AG09319 (cell line): ENCODE measurements at places on chromosomes 2 and 18.
A peak's percentile ranks its signal among the peaks of the same experiment; 100 is the strongest.

DNA sequence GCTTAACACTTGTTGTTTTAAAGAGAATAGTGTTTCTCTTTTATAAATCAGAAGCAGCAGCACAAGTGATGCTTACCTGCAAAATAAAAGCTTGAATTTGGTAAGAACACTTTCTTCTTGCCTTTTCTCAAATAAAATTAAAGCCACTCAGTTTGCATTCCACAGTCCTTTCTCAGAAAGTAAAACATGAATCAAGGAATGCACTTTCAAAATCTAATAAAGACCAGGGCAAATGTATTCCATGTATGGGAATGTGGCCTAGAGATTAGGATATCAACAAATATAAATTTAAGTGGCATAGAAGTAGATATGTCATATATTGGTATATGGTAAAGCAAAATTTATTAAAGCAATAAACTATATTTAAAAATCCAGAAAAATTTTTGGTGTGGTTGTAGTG, 352.8 kb downstream of the THSD7B start:
- DNase-seq: peak; percentile 15

GRCh38 chr18:76844144-76844543, 21.8 kb downstream of the ZNF236 start:
- no peak for DNase-seq

DNA sequence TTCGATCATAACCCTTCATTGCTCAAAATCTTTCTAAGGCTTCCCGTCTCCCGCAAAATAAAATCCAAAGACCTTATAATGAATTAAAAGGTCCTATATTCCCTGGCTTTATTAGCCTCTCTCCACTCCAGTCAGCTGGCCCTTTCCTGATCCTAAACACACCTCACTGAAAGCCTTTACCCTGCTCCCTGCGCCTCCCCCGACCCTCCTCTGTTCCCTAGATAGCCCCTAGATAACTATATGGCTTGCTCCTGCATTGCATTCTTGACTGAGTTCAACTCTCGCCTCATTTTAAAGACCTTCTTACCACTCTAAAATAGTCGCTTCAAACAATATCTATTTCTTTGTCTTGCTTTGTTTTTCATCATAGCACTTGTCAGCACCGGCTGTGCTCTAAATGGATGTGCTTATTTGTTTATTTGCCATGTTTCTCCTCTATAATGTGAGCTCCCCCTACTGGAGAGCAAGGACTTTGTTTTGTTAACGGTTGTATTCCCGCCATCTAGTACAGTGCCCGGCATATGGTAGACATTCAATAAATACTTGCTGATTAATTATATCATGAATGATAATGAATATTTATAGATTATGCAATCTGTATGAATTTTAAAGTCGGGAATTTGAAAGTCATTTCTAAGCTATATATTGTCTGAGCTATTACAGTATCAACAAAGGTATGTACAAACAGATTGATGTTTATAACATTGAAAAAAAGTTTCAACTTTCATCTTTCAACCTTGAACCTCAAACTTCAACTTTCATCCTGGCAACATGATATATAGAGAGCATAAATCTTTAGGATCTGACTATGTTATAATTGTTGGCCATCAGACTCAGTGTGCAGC, 32.4 kb upstream of the VIT start:
- peak; percentile 70 for DNase-seq

DNA sequence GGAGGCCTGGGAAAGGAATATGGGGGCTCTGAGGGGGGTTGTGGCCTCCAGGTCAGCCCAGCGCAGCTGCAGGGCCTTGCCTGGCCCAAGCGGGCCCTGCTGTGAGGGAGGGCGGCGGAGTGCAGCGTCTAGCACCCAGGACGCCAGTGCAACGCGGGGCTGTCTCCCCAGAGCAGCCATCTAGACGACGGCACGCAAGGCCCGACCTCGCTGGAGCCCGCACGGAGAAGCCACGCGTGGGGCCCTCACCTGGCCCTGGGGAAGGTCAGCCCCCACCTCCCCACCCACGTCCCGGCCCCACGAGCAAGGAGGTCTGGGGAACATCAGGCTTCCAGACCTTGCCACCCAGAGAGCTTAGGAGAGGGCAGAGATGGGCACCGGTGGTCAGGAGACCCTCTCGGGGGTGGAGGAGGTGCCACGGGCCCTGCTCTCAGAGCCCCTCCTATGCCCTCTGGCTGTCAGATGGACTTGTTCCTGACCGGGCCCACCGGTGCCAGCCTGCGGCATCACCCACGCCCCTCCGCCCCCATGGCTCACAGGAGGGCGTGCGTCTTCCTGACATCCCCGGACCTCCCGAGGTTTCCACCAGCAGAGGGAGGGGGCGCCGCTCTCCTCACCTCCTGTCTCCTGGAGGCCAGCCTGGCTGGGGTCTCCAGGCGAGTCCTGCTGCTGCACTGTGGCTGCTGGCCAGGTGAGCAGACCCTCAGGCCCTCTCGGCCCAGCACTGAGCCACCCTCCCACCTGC, 17.0 kb downstream of the GPR35 start:
- no peak for DNase-seq

GRCh38 chr2:5315512-5315911, 376.7 kb upstream of the SOX11 start:
- DNase-seq: no peak

DNA sequence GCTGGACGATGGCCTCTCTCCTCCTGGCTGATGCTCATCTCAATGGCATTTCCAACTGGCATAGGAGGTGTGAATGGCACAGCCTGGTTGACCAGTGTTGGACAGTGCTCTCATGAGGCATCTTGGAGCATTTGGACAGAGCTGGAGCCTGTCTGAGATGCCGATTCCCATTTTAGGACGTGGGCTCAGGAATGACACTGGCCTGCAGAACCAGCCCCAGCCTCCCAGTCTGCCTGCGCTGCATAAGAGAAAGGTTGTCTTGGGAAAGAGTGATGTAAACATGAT, 118.2 kb upstream of the COPS8 start:
- DNase-seq: no peak

- DNase-seq: peak; percentile 36
Measured at GRCh38 chr18:25830787-25831186, 259.6 kb downstream of the SS18 start.

DNA sequence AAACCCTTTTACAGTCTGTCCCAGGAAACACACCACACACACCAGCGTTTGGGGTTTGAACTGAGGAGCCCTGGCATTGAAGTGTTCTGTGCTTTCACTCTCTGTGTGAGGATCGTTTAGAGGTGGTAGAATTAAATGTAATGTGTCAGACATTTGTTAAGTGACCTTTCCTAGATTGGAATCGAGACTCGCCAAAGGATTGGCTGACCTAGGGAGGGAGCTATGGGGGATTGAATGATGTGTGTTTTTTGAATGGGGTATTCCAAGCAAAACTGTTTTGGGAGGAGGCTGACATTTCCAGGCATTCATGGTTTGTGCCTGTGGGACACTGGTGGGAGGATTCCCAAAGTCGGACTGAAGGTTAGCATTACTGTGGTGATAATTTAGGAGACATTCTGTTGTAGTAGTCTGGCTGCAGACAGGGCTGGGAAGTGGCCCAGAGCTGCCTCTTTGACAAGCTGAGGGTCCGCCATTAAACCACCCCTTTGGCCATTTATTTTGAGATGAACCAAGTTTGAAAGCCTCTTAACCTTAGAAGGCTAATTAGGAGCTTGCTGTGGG, 1.7 kb downstream of the MYO1B start:
- no peak for DNase-seq

DNA sequence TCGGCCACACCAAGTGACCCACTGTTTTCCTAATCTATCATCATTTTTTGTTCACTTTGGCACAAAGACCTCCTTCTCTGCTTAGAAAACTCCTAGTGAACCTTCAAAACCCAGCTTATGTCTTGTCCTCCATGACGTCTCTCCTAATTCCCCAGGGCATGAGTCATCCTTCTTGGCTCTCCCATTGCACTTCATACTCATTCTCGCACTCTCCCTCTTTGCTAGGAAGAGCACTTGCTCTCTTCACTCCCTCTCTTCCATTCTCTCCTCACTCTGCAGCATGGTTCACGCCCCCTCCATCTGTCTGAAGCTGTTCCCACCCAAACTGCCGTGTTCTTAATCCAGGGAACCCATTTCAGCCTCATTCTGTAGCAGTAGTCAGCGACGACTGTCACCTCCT, 103.9 kb downstream of the MRO start:
- DNase-seq: no peak

GRCh38 chr2:206328974-206329373, 54.5 kb downstream of the ZDBF2 start:
- DNase-seq: no peak

DNA sequence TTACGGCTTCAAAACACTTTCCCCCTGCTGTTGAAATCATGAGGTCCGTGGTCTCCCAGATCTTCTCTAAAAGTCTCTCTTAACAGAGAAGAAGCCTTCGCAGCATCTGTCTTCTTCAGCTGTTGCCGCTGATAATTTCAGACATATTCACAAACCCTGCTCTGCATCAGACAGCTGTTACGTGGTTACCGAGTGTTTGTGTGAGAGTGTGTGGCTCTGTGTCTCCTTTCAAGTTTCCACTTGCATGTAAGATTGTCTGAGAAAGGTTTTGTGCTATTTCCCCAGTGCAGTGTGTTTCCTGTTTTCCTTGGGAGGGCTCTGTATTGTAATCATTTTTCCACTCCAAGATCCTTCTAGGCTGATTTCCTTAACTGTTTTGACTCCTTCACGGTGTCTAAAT, 32.8 kb downstream of the MAIP1 start:
- DNase-seq: no peak

DNA sequence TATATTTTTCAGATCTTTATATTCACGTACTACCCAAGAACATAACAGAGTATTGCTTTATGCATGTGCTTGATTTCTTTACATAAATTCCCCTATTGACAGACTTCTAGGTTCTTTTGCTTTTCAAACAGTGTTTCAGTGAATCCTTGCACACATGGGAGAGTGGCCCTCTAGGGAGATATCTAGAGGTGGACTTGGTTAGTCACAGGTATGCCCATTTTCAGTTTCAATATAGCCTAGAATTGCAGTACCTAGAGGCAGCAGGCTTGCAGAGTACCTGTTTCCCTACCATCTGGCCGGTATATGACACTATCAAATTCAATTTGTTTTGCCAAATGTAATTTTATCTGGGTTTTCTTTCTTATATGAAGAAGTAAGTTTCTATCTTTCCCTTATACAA, 36.8 kb downstream of the EML6 start:
- no peak for DNase-seq

DNA sequence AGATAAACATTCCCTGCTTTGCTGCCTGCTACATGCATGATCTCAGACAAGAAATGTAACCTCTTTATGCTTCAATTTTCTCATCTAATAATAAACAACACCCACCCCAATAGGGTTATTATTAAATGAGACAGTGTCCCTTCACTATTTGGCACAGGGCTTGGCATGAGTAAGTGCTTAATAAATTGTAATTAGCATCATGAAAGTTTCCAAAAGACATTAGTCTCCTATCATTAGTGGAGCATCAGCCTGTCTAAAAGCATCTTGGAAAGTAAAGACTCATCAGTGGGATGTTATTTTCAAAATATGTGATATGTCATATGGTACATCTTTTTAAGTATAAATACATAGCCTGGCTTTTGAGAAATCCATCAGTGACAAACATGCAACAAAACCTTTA, 275.0 kb downstream of the ZEB2 start:
- no peak for DNase-seq

DNA sequence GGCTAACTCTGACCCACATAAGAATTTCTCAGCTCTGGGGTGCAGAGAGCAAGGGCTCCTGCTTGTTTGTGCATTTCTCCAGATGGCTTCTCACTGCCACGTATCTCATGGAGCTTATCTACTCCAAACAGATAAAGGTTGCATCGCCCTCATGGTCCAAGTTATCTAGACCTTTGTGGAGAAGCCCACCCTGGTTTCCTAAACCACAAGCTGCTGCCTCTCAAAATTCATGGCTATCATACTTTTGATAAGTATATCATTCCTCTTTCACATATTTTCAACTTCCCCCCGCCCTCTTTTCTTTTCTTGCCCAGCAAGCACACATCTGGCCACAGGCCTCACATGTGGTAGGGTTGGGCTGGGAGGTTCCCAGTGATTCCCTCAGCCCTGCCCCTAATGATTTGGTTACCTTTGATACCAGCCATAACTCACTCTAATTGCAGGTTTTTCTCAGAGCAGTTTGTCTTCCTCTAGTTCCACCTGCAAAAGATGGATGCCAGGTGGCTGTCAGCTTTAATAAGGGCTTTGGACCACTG, 146.0 kb downstream of the RHBDD1 start:
- DNase-seq: no peak

DNA sequence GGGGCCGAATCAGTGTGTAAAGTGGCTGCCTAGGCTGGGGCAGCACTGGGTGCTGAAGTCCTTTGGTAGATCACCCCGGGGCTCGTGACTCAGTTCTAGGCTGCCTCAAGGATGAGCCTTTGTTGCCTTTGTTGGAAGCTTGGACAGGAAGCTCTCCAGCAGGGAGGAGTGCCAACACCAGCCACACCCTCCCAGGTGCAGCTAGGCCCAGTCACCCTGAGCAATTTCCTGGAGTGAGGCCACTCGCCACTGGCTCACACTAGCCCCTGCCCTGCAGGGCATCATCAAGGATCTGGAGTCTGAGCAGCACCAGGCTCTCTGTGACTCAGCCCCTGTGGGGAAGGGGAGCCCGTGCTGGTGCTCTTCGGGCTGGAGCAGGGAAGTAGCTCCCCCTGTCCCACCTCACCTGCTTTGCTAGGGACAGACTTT, 6.7 kb upstream of the SDC1 start:
- no peak for DNase-seq

DNA sequence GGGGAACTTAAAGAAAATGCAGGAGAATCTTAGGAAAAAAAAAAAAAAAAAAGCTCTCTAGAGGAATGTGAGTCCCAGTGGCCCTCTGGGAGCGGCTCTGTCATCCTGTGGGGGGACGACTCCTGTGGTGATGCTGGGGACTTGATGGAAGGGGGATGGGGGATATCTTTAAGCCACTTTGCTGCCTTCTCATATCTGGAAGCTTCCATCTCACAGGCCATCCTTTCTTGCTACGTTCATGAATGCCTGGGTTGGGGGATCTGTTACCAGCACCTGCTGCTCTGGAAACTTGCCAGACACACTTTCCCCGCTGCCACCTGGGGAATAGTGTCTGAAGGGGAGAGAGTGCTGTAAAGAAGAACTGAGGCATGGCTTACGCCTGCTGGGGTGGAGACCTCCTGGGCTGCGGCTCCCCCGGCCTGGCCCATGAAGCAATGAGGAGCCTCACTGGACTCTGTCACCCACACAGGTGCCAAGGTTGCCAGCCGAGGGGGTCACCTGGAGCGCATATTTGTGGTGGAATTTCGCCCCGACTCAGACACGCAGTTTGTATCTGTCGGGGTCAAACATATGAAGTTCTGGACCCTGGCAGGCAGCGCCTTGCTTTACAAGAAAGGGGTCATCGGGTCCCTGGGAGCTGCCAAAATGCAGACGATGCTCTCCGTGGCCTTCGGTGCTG, 92.8 kb downstream of the RTN4 start:
- DNase-seq: no peak

DNA sequence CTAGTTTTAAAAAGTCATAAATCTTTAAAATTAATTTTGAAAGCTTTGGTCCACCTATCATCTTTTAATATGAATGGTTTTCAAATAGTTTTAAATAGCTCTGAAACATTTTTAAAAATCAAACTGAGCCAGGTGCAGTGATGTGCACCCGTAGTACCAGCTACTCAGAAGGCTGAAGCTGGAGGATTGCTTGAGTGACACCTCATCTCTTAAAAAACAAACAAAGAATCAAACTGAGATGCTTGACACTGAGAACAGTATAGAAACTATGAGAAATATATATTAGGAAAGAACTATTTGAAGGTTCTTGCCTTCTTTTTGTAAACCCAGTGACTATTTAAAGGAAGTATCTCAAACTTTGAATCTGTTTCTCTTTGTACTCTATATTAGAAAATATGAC, 67.4 kb downstream of the BARD1 start:
- DNase-seq: no peak

- DNase-seq: peak; percentile 27
Measured at GRCh38 chr2:216195565-216196029, 86.4 kb downstream of the XRCC5 start.

GRCh38 chr2:128594953-128595677, 276.4 kb upstream of the HS6ST1 start:
- no peak for DNase-seq
